ENCODE measurements at places on chromosomes 4 and X.

- DNase-seq, result no peak
Measured at GRCh38 chrX:2967998-2968909, 38.1 kb upstream of the ARSH start.

- DNase-seq, result no peak
Measured at GRCh38 chr4:44777115-44777514, 50.8 kb upstream of the GNPDA2 start.

GRCh38 chr4:187726485-187726884 is 269.1 kb upstream of the ZFP42 start:
- DNase-seq, result no peak

GRCh38 chr4:26298198-26298947 is 22.4 kb upstream of the RBPJ start:
- no peak for DNase-seq

DNA sequence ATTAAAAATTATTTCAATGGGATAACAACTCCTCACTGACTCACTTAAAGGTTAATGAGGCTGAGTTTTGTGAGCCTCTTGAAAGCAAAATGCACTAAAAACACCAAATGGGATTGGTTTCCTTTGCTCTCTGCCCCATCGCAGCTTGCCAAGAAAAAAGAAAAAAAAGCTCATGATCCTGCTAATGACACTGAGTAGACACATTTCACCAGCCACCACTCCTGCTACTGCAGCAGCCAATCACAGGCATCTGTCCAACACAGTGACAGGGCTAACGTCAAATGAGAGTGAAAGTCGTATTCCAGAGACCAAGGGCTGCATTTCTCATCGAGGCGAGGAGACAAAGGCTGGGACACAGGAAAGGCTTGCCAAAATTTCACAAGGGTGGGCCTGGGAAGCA is 5.2 kb downstream of the APBB2 start:
- DNase-seq, result no peak

DNA sequence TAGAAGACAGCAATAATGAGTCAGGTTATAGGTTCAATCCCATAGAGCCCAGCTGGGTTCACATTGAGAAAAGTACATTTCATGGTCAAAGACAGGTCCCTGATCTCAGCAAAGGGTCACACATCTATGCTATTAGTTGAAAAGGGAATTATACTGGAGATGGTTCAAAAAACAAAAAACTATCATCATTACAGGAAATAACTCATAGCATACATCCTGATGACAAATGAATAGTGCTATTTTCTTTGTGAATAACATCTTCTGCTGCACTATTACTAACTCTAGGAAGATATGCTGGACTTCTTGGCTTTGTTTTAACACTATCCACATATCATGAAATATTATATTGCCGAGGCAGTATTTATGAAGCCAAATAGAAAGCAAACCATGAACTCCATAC is 202.5 kb upstream of the MAB21L2 start:
- no peak for DNase-seq

DNA sequence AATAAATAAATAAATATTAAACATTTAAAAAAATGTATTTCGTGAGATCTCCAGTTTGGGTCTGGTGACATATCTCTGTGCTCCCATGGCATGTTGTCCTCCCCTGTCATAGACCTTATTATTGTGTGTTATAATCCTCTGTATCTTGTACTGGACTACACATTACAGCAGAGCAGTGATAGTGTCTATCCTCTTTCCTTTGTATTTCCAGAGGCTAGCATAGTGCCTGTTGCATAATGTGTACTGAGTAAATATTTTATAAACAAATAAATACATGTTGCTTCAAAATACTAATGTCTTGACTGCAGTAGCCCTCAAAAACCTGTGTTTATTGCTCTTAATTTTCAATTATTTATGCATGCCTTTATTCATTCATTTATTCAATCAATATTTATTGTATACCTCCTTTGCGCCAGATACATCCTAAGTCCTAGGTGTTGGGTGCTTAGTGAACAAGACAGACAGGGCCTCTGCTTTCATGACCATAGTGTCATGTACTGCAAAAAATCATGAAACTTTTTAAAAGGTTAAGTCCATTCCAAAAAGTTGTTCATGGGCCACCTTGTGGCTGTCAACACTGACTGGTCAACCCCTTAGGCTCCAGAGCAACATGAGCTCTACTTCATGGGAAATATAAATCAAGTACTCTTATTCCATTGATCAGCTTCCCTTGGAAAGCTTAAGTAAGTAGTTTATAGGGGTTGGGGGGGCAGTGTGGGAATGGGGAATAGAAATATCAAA is 303.9 kb downstream of the IQCM start:
- no peak for DNase-seq

GRCh38 chr4:4838051-4838935 is 21.2 kb upstream of the MSX1 start:
- no peak for DNase-seq

GRCh38 chr4:47661741-47662140 is 176.1 kb downstream of the CORIN start:
- DNase-seq, result no peak

- no peak for DNase-seq
Measured at GRCh38 chr4:86991994-86992393, 57.2 kb downstream of the AFF1 start.

GRCh38 chr4:176814770-176815169 is 22.0 kb upstream of the VEGFC start:
- DNase-seq, result no peak

DNA sequence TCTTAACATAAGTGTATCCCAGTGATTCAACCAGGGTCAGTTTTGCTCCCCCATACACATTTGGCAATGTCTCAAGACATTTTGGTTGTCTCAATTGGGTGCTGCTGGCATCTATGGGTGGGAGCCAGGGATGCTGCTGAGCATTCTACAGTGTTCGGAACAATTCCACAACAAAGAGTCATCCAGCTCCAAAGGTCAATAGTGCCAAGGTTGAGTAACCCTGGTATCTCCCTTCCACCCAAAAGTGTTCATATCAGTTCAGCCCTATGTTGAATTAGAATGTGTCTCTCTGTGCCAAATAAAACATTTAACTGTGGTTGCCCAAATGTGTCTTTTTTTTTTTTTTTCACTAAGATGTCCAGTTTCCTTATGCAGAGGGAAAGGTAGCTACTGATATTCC is 129.4 kb upstream of the RAI2 start:
- no peak for DNase-seq

- DNase-seq, result no peak
Measured at GRCh38 chr4:163367651-163368050, 24.0 kb downstream of the NPY5R start.

- no peak for DNase-seq
Measured at GRCh38 chrX:150696331-150696730, 3.1 kb downstream of the MTMR1 start.

DNA sequence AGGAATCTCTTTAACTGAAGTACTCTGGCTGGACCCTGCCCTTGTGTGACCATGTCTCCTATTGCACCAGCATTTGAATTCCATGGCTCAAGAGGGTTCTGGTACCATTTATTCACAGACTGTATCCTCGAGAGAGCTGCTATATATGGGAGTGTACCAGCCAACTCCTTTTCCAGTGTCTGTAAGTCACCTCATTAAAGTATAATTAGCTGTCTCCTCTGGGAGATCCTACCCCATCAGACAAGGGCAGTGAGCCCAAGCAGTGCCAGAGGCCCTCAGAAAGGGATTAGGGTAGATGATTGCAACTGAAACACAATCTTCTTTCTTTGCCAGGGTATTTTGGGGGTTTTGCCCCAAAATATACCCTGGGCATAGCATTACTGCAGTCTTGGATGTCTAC is 31.6 kb downstream of the GNL3L start:
- no peak for DNase-seq

GRCh38 chr4:85886665-85887064 is 411.7 kb downstream of the ARHGAP24 start:
- no peak for DNase-seq

DNA sequence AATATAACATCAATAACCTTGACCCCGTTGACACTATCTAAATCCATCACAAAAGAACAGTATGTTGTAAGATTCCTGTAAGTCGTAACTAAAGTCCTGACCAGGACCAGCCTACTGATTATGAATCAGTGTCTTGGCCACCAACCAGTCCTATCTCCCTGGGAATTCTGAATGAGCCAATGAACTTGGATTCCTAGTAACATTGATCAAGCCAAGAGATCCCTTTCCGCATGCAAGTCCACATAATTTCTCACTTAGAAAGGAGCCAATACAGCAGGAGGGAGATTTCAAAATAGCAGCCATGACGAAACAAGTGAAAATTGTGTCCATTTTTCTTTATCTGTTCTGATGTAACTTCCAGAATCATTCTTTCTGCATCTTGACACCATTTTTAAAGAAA is 9.5 kb downstream of the XPNPEP2 start:
- DNase-seq, result no peak

DNA sequence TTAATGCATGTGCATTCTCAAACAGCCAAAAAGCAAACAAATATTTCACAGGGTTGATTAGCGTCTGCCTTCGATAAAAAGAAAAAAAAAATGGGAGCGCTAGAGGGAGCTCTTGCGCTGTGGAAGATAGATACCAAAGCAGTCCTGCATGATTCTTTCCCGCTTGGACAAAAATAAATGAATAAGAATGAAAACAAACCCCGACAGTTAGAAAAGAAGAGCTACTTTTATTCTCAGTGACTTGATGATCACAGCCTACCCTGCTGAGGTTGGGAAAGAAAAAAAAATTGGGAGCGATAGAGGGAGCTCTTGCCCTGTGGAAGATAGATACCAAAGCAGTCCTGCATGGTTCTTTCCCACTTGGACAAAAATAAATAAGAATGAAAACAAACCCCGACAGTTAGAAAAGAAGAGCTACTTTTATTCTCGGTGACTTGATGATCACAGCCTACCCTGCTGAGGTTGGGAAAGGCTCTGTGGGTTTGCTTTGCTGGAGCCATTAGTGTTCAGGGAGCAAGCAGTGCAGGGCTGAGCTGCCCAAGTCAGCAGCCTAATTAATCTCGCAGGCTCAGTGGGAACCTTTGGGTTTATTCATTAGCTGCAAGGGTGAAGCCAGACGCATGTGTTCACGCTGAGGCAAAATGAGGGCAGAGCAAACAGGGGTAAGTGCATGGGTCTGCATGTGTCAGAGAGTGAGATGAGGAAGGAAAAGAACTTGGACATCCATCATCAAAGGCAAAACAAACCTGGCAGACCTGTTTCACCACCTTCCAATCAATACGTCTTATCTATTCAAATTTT is 249.3 kb upstream of the PRKX start:
- DNase-seq, result no peak

GRCh38 chr4:167713756-167714155 is 378.6 kb upstream of the ANXA10 start:
- DNase-seq, result no peak

DNA sequence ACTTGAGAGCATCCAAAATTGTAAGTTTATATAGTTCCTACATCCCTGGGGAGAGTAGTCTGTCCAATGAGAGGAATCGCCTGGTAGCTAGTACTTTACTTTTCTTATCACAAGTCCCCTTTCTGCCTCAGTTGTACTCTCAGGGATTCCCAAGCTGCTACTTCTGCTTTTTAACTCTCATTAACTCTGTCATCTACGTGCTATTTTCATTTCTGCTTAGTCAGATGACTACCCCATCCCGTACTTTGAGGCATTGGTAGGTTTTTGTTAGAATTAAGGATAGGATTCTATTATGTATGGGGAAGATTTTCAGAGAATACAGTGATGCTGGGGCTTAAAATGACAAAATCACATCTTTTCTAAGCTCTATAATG is 24.7 kb downstream of the RBPJ start:
- no peak for DNase-seq

DNA sequence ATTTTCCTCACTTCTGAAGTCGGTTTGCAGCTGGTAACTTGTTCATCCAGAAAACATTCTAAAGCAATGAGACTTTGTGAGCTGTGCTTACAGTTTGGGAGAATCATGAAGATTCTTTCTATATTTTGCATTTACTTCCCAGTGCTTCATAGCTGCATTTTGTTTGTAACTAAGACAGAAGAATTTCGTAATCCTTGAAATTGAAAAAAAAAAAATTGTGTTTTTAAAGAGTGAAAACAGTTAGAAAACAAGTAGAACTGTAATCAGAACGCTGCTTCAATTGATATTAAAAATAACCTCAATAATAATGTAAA is 392.4 kb downstream of the UNC5C start:
- DNase-seq, result no peak

GRCh38 chr4:98771959-98772632 is 113.7 kb upstream of the TSPAN5 start:
- no peak for DNase-seq

- no peak for DNase-seq
Measured at GRCh38 chrX:38941675-38942074, 140.4 kb downstream of the MID1IP1 start.

DNA sequence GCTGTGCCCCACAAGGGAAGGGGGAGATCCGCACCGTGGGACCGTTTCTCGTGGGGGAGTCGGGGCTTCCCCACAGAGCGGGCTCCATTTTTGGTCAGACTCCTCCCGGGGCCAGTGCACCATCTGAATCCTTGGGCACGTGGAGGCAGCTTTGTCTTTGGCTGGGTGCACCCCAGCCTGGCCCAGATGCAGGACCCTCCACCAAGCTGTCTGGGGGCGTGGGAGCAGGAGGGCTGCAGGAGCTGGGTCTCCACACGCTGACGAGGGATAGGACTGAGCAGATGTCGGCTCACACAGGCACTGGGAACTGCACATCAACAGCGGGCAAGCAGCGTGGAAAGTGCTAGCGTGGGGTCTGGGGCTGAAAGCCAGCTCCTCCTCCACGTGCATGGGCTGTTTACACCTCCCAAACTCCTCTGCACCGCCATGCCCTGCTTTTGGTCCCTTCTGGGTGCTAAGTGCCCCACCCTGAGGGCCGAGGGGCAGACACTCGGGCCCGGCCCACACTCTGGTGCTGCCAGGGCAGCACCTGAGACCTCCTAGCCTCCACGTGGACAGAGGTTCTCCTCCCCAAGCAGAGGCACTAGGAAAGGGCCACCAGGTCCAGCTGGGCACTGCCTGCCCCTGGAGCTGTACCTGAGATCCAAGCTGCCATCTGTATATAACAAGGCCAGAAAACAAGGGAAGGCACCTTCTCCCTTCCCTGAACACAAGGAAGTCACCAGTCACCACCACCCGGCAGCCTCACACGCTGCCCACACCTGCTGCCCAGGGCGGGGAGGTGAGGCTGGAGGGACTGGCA is 13.8 kb downstream of the DGKQ start:
- no peak for DNase-seq

- no peak for DNase-seq
Measured at GRCh38 chrX:10111364-10112148, 45.2 kb upstream of the CLCN4 start.

GRCh38 chrX:100083211-100083610 is 326.9 kb downstream of the PCDH19 start:
- no peak for DNase-seq

DNA sequence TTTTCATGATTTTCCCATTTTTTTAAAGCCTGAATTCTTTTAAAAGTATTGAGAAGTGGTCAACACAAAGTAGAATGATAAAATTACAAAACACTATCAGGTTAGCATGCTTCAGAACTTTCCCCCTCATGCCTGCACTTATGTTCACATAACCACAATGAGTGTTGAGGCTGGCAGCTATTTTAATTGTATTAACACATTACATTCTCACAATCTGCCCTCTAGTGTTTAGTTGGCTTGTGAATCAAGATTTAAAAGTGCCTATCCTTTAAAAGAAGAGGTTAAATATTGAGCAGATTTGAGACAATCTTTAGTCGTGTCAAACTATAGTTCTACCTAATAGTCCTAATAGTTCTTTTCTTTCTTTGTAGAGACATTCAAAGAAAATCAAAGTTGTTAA is 93.6 kb upstream of the NAP1L5 start:
- no peak for DNase-seq
